GM12891 (cell line): ENCODE measurements at places on chromosomes 16 and 17.

GRCh38 chr17:37568350-37569053 lies 40.7 kb downstream of the SYNRG start:
- no peak for DNase-seq

DNA sequence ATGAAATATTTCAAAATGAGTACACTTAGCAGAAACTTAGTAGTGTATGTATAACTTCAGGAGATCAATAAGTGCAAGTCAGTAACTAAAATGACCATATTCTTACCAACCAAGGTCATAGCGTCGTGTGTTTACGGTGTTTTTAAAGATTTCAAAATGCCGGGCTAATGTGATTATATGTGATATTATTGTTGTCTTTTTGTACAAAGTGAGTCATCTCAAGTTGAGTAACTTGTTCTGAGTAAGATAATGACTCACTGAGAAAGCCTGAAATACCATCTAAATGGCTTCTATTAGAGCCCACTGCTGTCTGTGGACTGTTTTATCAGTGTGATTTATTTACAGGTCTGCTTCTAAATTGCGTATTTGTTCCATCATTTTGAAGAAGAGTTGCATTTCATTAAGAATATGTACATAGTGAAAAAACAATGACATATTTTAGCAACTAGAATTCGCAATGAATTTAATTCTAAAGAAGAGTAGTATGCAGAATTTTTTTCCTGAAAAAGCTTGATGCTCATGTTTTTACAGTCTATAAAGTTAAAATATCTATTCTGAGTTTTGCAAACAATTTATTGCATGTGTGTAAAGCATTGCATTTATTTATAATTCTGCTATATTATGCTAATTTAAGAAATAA lies 12.7 kb downstream of the KRT12 start:
- no peak for DNase-seq

DNA sequence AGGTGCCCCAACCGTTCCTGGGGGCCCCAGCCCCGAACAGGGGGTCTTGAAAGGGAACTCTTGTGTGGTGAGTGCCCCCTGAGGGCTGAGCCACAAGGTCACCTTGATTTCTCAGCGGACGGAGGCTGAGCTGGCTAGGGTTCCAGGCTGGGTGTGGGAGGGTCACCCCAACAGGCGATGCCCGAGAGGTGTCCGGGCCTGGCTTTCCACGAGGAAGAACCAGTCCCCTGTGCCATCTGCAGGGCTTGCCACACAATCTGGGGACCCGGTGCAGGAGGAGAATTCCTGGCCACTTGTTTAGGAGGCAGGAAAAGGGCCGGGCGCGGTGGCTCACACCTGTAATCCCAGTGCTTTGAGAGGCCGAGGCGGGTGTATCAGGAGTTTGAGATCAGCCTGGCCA lies 16.8 kb upstream of the SLC38A10 start:
- DNase-seq: no peak

- no peak for DNase-seq
Measured at GRCh38 chr17:4072487-4073157, 70.2 kb downstream of the ZZEF1 start.

DNA sequence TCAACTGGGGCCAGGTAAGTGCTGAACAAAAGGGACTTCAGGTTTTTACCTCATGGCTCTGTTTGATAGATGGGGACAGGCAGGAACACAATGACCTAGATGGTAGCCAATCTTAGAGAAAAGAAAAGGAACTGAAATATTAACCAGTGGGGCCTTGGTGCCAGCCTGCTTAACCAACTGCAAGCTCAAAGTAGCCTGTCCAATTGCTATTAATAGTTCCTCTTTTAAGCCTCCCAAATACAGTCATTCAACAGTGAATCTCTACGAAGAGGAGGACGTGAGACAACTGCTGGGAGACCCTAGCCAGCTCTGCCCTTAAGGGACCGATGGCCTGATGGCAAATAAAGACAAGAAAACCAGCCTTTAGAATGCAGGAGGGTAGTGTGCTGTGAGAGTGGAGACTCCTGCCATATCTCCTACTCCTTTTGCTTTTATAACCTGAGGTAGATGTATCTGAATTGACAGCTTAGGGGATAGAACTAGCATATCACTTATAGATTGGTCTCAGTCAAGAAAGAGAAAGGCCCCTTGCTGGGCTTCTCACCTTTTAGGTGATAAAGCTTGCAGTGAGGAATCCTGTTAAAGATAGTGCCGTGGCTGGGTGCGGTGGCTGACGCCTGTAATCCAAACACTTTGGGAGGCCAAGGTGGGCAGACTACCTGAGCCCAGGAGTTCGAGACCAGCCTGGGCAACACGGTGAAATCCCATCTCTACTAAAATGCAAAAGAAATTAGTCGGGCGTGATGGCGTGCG lies 28.3 kb downstream of the ARSG start:
- no peak for DNase-seq

DNA sequence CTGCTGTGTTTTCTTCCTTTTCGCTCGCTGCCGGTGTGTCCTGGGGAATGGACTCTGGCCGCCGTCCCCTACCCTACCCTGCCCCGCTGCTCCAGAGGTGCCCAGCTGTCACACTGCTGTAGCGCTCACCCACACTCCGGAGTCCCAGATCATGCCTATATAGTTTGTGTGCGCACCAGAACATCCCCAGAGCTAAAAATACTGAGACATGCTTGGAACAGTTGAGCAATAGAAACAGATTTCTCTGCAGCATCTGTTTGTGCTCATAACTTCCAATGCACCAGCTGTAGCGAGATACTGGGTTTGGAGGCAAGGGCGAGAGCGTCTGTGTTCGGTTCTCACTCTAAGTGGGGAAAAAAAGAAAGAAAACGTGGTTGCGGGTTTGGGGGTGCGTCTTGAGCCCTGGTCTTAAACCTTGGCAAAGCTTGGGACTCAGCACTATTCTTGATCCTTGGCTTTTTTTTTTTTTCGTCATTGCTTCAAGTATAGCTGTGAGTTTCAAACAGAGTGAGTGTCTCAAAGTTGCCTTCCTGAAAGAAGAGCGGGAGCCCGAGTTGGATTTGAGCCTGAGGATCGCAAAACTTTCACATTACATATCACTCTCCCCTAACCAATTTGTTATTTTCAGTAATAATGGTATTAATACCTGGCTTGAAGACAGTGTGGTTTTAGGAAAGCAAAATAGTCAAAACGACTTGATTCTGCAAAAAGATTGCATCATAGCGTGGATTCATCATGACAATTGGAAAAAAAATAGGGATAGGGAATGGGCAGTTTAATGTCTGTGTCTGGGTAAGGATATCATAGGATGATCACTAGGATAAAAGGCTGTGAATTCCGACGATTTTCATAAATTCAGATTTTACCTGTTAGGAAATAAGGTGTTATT lies 621 bp downstream of the KCNJ2 start:
- no peak for DNase-seq

DNA sequence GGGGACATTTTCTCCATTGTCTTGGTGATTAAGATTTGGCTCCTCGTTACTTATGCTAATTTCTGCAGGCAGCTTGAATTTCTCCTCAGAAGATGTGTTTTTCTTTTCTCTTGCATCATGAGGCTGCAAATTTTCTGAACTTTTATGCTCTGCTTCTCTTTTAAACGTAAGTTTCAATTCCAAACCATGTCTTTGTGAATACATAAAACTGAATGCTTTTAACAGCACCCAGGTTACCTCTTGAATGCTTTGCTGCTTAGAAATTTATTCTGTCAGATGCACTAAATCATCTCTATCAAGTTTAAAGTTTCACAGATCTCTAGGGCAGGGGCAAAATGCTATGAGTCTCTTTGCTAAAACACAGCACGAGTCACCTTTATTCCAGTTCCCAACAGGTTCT lies 19.4 kb downstream of the ARHGAP44 start:
- DNase-seq: no peak
